Fibroblast of the aortic adventitia (primary cell): ENCODE measurements at places on chromosomes 3 and 15.

- DNase-seq = no peak
Measured at GRCh38 chr3:28125342-28125741, 116.1 kb upstream of the CMC1 start.

DNA sequence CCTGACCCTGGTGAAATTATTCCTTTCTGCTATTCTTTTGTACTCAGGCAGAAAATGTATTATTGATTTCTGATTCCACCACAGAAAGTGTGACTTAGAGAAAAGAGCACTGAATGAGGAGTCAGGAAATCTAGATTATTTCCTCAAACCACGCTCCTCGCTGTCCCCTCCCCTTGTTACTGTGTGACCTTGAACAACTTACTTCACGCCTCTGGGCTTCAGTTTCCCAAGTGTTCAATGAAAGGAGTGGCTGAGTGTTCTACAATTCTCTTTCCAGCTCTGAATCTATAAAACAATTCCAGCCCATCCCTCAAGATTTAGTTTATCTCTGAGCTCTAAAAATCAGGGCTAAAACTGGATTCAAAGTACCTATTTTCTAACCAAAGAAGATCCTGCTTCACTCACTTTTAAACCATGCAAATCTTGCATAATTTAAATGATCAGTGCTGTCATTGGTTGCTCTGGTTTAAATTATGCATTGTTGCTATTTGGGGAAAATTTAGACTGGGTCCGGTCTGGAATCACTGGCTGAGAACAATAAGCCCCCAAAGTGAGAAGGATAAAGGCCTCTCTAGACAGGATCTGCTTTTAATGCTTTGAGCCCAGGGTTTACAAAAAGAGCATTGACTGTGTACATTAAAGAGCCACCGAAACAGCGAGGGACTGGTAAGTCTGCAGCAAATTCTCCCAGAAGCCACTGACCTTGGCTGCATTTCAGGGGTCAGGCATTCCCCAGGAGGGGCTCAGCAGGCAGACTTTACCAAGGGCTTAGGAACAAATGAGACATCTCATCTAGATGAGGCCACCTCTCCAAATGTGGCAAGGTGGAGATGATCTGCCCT lies 3.2 kb downstream of the TNIK start:
- DNase-seq = no peak

GRCh38 chr15:68816795-68817303 lies 3.8 kb downstream of the ANP32A start:
- DNase-seq = no peak

DNA sequence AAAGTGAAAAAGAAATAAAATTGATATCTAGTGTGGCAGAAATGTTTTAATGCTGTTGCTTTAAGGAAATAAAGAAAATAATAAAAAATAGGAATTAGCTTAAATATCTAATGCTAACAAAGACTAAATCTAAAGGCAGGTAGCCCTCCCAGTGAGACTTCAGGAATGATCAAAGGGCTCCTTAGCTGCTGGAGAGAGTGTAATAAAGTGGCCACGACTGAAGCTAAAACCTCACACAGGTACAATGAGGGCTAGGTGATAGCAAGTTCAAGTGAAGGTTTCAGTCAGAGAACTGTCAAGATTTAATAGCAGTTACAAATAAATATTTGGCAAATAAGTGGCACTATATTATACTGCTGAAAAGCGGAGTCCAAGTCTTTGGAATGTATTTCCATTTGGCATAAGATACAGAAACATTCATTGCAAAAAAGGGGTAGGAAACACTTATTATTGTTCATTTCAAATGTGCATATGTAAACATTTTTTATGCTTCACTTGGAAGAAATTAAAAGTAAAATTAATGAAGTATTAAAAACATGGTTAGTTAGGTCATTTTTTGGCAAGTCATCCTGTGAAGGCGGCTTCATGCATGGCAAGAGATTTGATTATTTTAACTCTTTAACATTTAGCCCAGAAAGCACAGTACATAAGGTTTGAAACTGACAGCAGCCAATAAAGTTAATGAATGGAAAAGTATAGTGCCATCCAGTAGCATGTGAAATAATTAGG lies 168.2 kb downstream of the ECT2 start:
- DNase-seq = no peak

GRCh38 chr3:34305266-34305665 lies 506.8 kb downstream of the PDCD6IP start:
- no peak for DNase-seq

DNA sequence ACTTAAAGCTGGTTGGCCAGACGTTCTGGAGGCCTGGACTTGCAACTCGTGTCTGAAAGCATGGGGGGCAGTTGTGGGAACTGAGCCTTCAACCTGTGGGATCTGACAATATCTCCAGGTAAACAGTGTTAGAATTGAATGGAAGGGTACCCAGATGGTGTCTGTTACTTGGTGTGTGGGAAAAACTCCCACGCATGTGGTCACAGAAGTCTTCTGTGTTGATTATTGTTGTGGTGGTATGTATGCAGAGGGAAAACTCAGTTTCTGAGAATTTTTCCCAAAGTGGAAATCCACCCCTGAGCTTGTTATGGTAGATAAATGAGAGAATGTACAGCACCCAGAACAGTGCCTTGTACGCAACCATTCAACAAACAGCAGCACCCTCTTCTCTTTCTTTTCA lies 238.1 kb upstream of the ICE2 start:
- DNase-seq = no peak
